ENCODE measurements at places on chromosomes 7 and 10. TPM values are rescaled to one million over a fixed set of nuclear protein-coding genes. Genes with fewer than 3 reads are reported as not detected.
A peak's percentile ranks its signal among the peaks of the same experiment; 100 is the strongest.

Gene AZGP1
- polyA plus RNA-seq, result 58.6 TPM

Gene SDK1
- 6.8 TPM for polyA plus RNA-seq

Gene CACNB2
- 3.4 TPM for polyA plus RNA-seq

GRCh38 chr10:117375360-117376178 lies at the start of gene PDZD8:
TSS of gene PDZD8 (minus strand) at chr10:117375440. CDS start at chr10:117375227, 213 bp downstream.
- peak; percentile 94 for DNase-seq

DNA sequence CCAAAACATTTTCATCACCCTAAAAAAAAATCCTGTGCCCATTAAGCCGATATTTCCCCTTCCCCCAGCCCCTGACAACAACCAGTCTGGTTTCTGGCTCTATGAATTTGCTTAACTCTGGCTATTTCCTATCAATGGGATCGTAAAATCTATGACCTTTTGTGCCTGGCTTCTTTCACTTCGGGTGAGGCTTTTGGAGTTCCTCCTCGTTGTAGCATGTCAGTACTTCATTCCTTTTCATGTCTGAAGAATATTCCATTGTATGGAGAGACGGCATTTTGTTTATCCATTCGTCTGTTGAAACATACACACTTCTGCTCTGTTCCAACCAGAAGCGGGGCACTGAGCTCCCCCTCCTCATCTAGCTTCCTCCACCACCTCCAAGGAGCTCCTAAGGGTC lies 29.5 kb downstream of the TACC2 start:
- DNase-seq, result no peak

GRCh38 chr7:134710854-134711624 lies 64.4 kb downstream of the BPGM start:
- DNase-seq, result no peak

GRCh38 chr7:140646931-140647647 lies 6.5 kb upstream of the DENND2A start:
- peak; percentile 51 for DNase-seq

GRCh38 chr7:77827999-77828398 lies 29.4 kb downstream of the PHTF2 start:
- no peak for DNase-seq

GRCh38 chr7:23491502-23491901 lies 21.2 kb upstream of the IGF2BP3 start:
- no peak for DNase-seq

Gene GJD4
- not detected for polyA plus RNA-seq

Gene SPRN
- 4.8 TPM for polyA plus RNA-seq

DNA sequence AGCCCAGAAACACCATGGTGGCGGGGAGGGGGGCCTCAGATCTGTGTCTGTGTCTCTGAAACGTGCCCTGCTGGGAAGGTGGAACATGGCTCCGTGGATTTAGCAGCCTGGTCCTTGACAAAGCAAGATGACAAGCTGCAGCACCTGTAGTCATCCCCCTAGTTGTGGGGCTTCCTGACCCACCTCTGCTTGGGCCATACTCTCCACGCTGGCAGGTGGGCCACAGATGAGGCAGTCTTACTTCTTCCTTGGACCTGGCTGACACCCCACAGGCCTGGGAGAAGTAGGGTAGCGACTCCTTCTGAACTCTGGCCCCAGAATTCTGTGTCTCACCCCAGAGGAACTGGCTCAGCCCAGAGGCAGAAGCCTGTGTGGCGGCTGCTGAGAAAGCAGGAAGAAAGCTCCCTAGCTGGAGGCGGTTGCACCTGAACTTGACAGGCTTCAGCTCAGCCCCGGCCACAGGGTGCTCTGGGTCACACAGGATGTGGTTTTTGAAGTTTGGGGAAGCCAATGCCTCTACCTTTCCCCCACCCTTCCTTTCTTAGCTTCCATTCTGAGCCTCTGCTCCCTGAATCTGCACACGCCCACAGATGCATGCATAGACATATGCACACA lies 113.9 kb downstream of the ABLIM1 start:
- no peak for DNase-seq

Gene JAZF1
- polyA plus RNA-seq, result 16.6 TPM

- no peak for DNase-seq
Measured at GRCh38 chr10:103836273-103836672, 19.1 kb downstream of the SH3PXD2A start.

DNA sequence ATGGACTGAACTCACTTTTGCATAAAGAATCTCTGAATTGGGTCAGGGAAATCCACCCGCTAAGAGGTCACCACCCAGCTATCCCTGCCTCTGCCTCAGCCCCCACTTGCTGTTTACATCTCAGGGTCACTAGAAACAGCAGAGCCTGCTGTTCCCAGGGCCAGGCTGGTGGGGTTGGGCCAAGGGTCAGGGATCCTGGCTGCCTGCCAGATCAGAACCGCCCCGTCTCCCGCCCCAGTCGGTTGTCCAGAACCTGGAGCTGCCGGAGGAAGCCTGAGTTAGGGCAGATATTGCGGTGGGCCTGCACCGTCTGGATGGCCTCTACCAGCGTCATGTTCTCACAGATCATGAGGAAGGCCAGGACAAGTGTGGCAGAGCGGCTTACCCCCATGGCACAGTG lies 17.0 kb upstream of the SAMD8 start:
- no peak for DNase-seq

GRCh38 chr7:16776053-16776452 lies 22.5 kb downstream of the TSPAN13 start:
- no peak for DNase-seq

GRCh38 chr10:126854726-126855495 lies 50.3 kb upstream of the DOCK1 start:
- no peak for DNase-seq

DNA sequence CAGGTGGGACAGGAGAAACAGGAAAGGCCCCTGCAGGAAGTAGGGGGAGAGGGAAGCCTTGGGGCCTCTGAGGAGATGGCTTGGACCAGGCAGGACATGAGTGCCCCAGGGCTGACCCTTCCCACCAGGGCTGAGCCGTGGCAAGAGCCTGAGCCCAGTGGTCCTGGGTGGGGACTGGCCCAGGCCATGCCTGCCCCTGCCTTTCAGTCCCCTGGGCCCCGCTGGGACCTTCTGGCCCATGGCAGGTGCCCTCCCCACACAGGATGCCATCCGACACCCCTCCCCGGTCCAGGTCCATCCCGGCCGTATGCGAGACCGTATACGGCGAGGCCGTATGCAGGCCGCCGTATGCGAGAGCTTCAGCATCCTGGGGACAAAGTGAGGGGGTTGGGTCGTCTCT lies 2.0 kb downstream of the GRIFIN start:
- DNase-seq, result no peak

DNA sequence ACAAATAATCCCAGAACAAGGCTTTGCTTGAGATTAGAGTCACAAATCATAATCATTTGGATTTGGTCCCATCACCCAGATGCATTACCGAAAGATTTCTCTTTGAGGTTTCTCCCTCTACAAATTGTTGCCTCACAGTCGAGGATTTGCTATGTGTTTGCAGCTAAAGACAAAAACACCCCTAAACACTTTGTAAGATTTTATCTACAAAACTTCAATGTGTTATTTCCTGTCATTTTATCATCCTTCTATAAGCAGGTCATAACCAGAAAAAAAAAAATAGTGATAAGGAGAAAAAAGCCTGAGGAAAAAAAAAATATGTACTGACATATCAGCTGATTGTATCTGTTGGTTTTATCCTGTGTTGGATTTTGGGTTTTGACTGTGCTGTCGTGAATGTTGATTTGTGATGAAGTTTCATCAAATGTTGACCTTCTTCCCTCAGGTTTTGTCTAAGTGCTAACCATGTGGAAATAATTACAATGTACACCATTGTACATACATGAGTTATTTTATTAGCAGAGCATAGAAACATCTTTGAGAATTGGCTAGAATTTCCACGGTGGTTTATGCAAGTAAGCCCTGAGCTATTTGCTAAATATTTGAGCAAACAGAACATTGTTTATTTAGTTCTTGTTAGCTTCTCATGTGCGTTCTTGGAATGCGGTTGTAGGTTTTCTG lies 274.4 kb downstream of the NEBL start:
- no peak for DNase-seq

DNA sequence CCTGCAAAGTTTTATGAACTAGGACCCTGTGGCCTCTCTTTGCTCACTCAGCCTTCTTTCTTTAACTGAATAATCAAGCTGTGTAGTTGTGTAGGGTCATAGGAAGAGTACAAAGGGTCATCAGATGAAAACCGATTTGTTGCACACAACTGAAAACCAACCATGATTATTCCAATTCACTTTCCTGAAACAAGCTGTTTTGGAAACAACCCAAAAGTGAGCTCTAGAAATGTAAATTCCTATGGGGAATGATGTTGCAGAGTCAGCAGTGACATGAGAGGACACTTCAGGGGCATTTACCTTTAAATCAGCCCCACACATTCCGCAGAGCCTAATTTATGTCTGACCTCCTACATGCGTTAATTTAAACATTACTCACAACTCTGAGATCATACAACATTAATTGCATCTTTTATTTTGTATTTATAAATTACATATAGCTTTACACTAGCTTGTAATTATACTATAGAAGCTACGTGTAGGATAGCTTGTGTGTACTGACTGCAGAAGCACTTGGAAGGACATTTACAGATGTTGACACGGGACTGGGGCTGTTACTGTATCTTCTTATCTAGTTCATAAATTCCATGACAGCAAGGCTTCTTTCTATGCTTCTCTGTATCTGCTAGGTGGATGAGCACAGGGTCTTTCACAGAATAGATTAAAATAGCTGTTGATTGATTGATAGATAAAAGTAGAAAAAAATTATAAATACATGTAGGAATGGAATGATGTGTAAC lies 139.9 kb upstream of the AKR1E2 start:
- no peak for DNase-seq

DNA sequence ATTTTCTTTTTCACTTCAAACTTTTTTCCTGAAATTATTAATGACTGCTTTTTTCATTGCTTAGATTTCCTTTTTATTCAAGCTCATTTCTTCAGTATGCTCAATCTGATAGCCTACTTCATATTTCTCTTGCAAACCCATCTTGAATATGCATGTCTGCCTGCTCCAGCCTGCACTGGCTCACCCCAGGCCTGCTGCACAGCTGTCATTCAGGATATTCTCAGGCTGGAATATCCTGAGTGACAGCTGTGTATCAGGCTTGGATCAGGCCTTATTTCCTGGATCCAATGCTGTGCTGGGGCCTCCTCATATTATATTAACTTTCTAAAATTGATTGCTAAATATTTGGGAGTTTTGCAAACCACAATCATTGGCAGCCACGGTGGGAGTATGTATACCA lies 120.2 kb upstream of the TNS3 start:
- no peak for DNase-seq

DNA sequence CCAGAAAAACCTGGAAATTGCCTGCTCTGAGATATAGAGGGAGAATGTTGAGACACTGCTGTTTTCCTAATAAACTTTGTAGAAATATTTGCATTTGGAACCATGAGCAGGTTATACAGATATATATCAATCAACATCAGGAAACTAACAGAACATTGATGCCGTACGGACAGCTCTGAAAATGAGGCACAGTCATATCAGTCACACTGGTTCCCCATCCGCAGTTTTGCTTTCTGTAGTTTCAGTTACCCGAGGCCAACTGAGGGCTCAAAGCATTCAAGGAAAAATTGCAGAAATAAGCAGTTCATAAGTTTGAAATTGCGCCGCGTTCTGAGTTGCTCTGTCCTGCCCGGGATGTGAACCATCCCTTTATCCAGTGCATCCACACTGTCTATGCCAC lies 137.9 kb downstream of the KLF6 start:
- DNase-seq, result no peak

GRCh38 chr7:16066805-16067459 lies 354.4 kb downstream of the CRPPA start:
- DNase-seq, result no peak

GRCh38 chr7:1455241-1455939 lies 3.9 kb downstream of the MICALL2 start:
- no peak for DNase-seq
